ENCODE measurements at places on chromosomes 13 and 19.

DNA sequence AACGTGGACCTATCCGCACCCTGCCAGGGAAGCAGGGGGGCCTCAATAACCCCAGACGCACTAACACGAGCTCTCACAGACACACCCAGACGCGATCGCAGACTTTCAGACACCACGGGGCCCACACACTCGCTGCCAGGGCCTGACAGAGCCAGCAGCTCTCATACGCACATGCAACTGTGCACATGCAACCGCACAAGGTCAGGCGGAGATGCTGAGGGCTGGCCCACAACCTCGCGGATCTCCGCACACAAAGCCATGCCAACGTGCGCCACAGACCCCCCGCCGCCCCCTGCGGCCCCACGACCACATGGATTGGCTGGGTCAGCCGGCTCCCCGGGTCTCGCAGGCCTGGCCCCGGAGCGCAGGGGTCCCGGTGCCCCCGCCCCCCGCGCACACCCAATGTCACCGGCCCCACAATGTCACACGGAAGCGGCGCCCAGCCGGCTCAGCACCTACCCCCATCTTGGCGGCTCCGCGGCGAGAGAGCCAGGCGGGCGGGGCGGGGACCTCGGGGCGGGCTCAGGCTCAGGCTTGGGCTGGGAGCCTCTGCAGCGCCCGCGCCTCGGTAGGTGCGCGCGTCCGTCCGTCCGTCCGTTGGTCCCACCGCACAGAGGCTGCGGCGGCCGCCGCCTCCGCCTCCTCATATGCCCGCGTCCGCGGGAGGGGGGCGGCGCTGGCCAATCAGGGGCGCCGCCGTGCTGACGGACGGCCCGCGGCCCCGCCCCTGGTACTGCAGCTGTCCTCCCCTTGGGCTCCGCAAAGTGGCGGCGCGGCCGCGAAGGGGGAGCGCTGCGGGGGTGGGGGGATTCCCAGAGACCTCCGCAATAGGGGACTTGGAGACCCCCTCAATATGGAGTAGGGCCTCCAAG, at the start of gene ATP1A3:
Gene ATP1A3, minus strand, starts transcription at position 619 of the 872 bp plus-strand sequence. Its CDS starts 154 bp downstream, at position 465.
- no peak for DNase-seq

- DNase-seq = no peak
These were observed 137.5 kb downstream of the DCLK1 start for GRCh38 chr13:35993686-35994085.

DNA sequence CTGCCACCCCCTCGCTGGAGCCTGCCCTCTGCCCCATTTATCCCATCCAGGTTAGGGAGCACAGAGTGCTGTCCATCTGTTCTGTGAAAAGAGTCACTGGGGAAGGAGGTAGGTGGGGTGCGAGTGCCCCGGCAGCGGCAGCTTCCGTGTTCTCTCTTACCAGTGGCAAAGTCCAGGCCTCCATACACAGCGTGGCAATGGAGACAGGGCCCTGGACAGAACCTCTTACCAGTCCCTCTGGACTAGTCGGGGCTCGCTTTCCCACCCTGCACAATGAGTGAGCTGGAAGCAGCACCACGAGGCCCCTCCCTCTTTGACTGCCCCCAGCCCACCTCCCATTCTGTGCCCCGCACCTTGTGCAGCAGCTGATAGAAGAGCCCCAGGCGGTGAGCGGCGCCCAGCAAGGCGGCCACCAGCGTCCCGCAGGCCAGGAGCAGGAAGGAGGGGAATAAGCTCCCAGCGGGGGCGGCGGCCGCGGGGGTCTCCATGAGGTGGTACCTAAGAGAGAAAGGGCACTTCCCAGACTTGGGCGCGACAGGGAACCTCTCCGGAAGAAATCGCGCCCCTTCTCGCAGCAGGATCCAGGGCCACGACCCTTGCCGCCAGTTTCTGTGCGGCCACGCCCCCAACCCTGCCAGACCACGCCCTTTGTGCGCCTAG, 17.5 kb downstream of the SYDE1 start:
- no peak for DNase-seq

- no peak for DNase-seq
These were observed 6.4 kb downstream of the ZNF808 start for GRCh38 chr19:52533901-52534300.

- DNase-seq = no peak
These were observed 1.0 kb downstream of the FNDC3A start for GRCh38 chr13:48976576-48977285.

GRCh38 chr13:25179832-25180774, 8.0 kb upstream of the AMER2 start:
- DNase-seq = no peak

DNA sequence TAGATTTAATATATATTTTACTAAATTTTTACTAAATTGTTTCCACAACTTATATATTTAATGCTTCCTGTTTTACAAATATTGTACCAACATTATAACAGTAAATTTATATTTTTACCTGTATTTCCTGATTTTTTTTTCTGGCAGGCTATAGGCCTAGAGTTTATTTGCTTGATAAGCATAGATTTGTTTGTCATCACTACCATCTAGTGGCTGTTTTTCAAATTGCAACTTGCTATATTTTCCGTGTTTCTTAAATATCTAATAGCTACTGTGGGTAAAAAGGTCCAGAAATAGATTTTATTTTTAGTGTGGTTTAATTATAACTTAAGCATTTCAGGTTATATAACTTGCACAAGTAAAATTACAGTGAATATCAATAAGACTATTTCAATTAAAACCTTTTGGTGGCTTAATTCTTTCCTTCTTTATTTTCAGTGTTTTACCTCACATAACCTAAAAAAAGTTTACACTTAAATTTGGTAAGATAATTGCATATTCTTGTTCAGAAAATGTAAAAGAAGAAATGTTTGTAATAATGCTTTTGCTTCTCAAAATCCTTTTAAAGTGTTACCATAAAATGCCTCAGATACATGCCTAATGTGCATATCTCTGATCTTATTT, 60.6 kb downstream of the NDFIP2 start:
- no peak for DNase-seq

GRCh38 chr19:54172471-54173358, at the start of gene TMC4:
Gene TMC4, minus strand, starts transcription at chr19:54173160. Its CDS starts 43 bp downstream, at chr19:54173117.
- no peak for DNase-seq

- no peak for DNase-seq
These were observed 958 bp downstream of the JUND start for GRCh38 chr19:18280247-18281081.

DNA sequence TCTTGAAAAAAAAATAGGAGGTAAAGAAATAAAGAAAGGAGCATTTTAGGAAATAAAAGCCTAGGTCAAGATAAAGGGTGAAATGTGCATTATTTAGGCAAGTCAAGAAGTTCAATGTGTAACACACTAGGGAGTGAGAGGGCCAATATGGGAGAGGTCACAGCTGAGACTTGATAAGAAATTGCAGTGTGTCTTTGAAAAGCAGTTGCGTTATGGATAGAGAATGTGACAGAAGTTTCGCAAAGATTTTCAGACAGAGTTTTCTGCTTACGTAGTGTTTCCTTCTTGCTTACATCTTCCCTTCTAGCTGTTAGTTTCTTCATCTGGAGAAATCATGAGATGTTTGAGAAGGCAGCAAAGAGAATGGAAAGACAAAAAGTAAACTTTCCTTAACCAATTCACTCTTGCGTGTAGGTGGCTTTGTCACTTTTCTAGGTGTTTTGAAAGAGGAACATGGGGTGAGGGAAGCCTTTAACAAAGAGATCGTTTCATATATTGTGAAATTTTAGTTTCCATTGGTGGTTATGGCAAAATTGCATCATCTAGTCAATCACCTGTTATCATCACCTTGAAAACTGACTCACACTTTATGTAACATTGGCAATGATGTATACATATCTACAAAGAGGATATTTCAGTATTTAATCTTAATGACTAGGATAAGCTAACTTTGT, 975.5 kb downstream of the OLFM4 start:
- no peak for DNase-seq

- DNase-seq = peak; percentile 3
These were observed 1.0 kb upstream of the ZNF529 start for GRCh38 chr19:36573895-36574720.

GRCh38 chr19:41924151-41925145, 3.8 kb downstream of the ERFL start:
- no peak for DNase-seq

DNA sequence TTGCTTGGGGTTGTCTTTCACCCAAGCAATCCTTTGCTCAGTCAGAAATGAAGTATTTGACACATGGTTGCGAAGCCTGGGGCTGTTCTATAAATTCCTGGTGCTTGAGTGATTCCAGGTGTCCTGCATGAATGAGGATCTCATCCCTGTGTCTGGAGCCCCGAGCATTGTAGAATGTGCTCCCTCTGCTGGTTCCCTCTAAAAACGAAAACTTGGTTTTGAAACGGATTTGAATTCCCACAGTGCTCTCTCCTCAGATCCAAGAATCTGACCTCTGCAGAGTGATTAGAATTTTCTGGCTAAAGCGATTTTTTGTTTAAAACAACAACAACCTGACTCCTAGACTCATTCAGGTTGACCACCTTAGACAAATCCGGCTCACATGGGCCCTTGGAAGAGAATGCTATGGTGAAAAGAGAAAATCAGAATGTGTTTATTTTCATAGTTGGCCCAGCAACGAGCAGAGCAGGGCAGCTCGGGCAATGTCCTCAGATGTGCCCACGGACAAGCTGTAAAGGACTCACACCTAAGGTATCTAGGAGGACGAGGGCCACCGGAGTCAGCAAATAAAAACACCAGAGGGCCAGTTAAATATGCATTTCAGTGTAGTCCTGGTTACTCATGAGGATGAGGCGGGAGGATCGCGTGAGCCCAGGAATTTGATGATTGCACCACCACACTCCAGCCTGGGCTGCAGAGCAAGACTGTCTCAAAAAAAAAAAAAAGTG, 8.7 kb upstream of the ATP12A start:
- peak; percentile 65 for DNase-seq
